ENCODE measurements at places on chromosomes 2 and 18. TPM values are rescaled to one million over a fixed set of nuclear protein-coding genes. Genes with fewer than 3 reads are reported as not detected.

Gene LTBP1
- 13.9 TPM for total RNA-seq

Gene KCNG2
- 0.75 TPM for total RNA-seq

Gene XDH
- 0.63 TPM for total RNA-seq

DNA sequence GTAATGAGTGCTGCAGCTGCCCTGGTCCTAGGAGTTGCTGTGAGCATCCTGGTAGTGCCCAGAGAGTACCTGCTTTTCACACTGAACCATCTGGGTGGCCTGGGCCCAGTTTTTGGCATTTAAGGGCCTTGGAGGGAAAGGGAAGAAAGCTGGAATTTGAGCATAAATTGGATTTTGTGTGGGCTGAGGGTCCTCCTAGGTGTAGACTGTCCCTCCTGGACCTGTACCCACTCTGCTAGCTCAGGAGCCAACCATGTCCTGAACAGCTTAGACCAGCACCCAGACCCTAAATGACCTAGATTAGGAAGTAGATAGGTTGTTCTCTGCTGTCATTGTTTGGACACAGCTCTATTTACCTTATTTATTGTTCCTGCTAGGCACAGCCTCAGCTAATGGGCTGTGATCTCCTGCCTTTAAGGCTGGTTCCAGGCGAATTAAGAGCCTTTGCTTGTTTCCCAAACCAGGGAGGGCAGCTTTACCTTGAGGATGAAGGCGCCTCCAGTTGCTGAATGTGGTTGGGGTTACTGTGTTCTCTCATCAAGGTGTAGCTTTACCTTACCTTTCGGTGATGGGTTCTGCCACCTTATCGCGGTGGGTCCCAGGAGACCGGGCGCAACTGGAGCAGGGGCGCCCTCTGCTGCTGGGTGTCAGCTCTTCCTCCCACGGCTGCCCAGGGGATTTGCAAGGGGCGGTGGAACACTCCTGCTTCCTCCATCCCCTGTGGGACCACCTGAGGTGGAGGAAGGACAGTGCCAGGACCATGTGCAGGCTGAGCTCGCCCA, 34.4 kb downstream of the ITGA6 start:
- no peak for DNase-seq

- DNase-seq, result no peak
Measured at GRCh38 chr2:104847586-104848160, 6.2 kb upstream of the POU3F3 start.

- DNase-seq, result no peak
Measured at GRCh38 chr2:216539791-216540241, 41.2 kb downstream of the RPL37A start.

- no peak for DNase-seq
Measured at GRCh38 chr2:230774348-230774951, 61.8 kb downstream of the CAB39 start.

Measured in omental fat pad (tissue), 4 donors.